ENCODE measurements at places on chromosomes 7 and 10. TPM values are rescaled to one million over a fixed set of nuclear protein-coding genes. Genes with fewer than 3 reads are reported as not detected.

DNA sequence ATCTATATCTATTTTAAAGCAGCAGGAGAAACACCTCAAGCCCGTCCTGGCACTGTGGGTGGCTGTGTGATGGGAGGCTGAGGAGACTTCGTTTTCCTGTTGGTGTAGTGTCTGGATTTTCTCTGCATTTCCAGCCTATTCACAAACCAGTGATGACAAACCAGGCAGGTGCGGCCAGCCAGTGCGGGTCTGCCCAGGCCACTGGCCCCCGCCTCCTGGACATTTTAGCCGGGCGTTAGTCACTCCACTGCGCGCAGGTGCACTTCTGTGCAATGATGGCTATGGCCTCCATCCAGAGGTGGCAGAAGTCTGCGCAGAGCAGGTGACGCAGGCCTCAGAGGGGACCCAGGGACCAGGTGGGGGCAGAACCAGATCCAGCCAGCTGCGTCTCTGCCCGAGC lies 64.9 kb upstream of the PITRM1 start:
- DNase-seq = no peak

DNA sequence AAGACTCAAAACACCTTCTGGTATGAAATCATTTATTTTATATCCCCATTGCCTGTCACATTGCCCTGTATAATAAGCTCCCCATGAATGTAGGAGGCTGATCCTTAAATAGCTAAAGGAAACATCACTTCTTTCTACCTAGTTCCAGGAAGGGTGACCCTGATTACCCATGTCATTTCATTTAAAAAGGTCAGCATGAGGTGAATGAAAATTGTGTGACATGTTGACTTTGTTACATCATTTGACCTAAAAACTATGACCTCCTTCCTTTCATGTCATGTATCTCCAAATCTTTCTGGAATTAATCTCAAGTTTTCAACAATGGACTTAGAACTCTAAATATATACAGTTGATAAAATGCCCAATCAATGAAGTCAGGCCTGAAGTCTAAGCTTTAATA lies 161.5 kb downstream of the AHR start:
- no peak for DNase-seq

HHEX gene
- not detected for total RNA-seq

DNA sequence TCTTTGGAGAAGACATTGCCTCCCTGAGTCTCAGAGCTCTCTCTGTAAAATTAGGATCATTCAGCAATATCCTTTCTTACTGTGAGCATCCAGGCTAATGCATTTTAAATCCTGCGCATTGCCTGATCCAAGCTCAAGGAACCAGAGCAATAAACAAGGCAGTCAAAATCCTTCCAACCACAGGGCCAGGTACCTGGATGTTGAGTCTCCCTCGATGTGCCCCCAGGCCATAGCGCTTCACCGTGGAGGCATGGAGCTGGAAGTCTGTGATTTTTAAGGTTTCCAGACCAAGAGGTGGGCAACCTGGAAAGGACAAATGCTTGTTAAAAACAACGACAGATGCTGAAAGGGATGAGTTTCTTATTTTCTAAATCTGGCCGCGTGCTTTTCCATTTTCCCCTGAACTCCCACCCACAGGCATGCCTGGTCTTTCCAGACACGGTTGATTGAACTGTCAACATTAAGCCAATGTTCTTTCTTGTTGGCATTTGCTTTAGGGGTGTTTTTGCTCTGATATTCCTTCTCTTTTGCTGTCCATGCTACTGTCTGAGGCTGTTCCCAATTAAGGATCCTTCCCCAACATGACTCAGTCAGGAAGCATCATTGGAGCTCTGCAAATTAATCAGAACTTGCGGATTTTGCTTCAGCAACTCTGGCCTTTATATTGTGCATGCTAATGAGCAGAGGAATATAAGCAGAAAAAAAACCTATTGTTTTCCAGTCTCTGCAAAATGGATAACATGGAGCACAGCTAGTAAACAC lies 29.0 kb downstream of the CPXM2 start:
- DNase-seq = no peak

DNA sequence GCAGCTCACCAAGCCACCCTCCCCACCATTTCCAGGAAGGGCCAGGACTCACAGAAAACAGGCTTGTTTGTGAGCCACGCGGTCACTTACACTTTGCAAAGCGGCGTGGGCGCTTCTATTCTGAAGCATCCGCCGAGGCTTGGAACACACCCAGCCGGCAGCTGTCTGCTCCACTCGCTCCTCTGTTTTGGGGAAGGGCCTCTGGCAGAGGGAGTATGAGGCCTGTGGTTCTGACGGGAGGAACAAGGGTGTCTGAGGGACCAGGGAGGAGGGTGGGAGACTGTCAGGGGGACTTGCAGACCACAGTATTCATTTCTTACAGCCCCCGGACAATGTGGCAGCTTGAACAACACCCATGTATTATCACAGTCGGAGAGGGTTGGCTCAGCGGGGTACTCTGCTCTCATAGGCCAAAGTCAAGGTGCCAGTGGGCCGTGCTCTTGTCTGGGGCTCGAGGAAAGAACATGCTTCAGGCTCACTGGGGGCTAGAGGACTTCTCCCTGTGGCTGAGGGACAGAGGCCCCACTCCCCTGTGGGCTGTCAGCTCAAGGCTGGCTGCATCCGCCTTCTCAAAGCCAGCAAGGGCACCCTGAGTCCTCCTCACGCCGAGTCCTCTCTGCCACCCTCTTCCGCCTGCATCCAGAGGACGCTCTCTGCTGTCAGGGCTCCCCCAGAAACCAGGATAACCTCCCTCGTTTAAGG lies 60.4 kb upstream of the FAM20C start:
- no peak for DNase-seq

- DNase-seq = no peak
These were observed 438.6 kb upstream of the MGMT start for GRCh38 chr10:129028451-129028850.

LHFPL3 gene
- 0.43 TPM for total RNA-seq

DNA sequence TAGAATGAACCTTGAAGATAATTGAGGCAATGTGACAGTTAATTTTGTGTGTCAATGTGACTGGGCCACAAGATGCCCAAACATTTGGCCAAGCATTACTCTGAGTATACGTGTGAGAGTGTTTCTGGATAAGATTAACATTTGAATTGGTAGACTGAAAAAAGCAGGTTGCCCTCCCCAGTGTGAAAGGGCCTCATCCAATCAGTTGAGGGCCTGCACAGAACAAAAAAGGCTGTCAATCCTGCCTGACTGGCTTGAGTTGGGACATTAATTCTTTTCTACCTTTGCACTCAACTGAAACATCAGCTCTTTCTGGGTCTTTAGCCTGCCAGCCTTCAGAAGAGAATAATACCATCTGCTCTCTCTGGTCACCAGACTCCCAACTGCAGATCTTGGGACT lies 56.6 kb upstream of the PDE1C start:
- no peak for DNase-seq

TNS3 gene
- total RNA-seq = 147 TPM

GRCh38 chr10:78953113-78953798 lies 115.5 kb upstream of the ZMIZ1 start:
- peak; percentile 75 for DNase-seq

GRCh38 chr7:99131290-99131689 lies 12.6 kb downstream of the SMURF1 start:
- DNase-seq = no peak
